ENCODE measurements at places on chromosomes 7 and 10.

DNA sequence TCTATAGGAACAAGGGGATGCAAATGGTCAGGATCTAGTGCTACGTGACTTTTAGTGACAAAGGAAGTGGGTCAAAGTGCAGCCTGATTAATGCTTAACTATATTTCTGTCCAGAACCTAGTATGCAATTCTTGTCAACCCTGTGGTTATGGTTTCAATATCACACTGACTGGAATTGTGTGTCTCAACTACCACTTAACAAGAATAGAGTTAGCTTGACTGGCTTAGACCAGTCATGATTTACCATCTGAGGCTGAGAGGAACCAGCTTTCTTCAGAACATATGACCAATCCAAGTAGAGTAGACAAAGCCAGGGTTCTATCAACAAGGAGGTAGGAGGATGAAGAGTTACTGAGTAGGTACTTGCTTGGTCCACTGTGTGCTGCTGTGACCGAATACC lies 54.4 kb downstream of the MYPN start:
- no peaks in the 10 kb centered on the region for H3K36me3 ChIP-seq
- no peak for DNase-seq
- H3K27ac ChIP-seq: no peak overlapping the region
- peaks cover 6% of the 10 kb centered on the region for H3K4me1 ChIP-seq

DNA sequence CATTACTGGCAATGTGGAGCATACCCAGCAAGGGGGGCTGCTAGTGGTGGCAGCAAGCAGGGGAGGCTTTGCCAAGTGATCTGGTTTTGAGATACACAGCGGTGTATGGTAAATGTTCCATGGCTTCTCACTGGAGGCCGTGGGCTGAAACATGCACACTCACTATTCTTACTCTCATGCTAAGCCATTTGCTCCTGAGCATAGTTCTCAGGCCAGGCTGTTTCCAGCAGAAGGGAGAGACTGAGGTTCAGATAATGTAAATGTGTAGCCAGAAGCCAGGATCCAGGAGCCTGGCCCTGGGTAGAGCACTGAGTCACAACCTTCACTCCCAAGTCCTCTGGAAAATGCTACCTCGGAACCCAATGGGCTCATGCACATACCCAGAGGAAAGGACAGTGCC lies 757.9 kb downstream of the GRID1 start:
- no peak overlapping the region for H3K4me3 ChIP-seq
- H3K27me3 ChIP-seq: peaks cover 26% of the 10 kb centered on the region
- peaks cover 19% of the 10 kb centered on the region for H3K4me1 ChIP-seq
- H3K36me3 ChIP-seq: no peaks in the 10 kb centered on the region

DNA sequence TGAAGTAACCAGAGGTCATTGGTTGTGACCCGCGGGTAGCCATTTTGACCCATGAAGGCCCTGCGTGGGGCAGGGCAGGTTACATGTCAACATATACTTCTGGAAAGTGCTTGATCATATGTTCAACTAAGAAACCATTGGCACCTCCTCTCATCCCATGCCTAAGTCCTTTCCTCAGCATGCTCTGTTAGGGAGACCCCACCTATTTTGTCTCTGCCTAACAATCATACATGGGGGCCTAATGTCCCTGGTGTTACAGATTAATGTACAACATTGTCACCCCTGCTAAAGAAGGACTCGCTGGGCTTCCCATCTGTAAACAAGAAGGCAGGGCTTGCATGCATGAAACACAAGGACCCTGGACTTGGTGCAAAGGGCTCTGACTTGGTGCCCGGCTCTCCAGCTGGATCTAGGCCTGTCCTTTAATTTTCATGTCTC lies 133.7 kb upstream of the TNS3 start:
- no peaks in the 10 kb centered on the region for H3K4me1 ChIP-seq
- H3K4me3 ChIP-seq: no peak overlapping the region
- H3K36me3 ChIP-seq: no peaks in the 10 kb centered on the region
- H3K27me3 ChIP-seq: no peaks in the 10 kb centered on the region
- no peak overlapping the region for H3K27ac ChIP-seq

- peaks cover 51% of the 10 kb centered on the region for H3K4me1 ChIP-seq
- peaks cover 23% of the 10 kb centered on the region for H3K36me3 ChIP-seq
- DNase-seq: no peak
- no peaks in the 10 kb centered on the region for H3K27me3 ChIP-seq
These were observed 63.3 kb upstream of the KMT2E start for GRCh38 chr7:104950754-104951153.

DNA sequence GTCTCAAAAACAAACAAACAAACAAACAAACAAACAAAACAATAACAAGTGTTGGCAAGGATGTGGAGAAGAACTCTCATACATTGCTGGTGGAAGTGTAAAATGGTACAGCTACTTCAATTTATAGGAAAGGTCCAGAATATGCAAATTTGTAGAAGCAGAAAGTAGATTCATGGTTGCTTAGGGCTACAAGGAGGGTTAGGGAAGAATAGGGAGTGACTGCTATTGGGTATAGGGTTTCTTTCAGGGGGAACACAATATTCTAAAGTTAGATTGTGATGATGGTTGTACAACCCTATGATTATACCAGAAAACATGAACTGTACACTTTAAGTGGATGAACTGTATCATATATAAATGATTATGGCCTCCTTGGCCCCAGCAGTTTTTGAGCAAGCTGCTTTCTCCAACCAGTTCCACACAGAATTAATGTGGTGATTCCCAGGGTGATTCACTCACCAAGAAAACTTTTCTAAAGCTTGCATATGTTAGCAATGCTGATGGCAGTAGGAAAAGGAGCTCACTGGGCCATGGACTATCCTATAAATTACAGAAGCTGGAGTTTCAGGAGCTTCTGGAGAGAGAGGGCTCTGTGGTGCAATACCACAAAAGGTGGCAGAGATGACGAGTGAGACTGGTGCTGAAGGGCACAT lies 52.8 kb upstream of the KCNIP2 start:
- H3K36me3 ChIP-seq: no peaks in the 10 kb centered on the region
- no peak for DNase-seq
- no peak overlapping the region for H3K27ac ChIP-seq
- H3K4me3 ChIP-seq: no peak overlapping the region
- H3K4me1 ChIP-seq: no peaks in the 10 kb centered on the region

GRCh38 chr7:4133491-4134044 lies 548.5 kb upstream of the FOXK1 start:
- H3K27me3 ChIP-seq: no peaks in the 10 kb centered on the region
- no peak for DNase-seq
- no peak overlapping the region for H3K27ac ChIP-seq
- H3K36me3 ChIP-seq: no peaks in the 10 kb centered on the region

- DNase-seq: no peak
- H3K4me1 ChIP-seq: peaks cover 15% of the 10 kb centered on the region
These were observed 16.1 kb downstream of the TAS2R41 start for GRCh38 chr7:143493751-143494150.

DNA sequence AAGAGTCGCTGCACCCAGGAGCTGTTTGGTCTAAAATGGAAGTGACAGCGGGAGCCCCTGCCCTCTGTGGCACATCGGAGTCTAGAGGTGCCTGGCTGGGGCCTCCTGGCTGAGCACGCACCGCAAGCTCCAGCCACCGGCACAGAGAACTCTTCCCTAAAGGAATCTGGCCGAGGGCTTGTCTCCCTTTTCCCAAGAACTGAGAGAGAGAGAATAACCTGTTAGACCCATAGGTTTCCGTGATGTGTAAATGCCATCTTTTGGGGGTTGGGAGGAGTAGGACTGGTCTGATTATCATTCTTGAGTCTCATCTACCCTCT lies 47.3 kb downstream of the PROSER2 start:
- no peak overlapping the region for H3K4me3 ChIP-seq
- H3K4me1 ChIP-seq: peaks cover 11% of the 10 kb centered on the region
- no peaks in the 10 kb centered on the region for H3K36me3 ChIP-seq
- H3K27ac ChIP-seq: no peak overlapping the region
- DNase-seq: no peak

GRCh38 chr7:141949021-141949420 lies 2.2 kb upstream of the CLEC5A start:
- no peaks in the 10 kb centered on the region for H3K36me3 ChIP-seq
- no peaks in the 10 kb centered on the region for H3K4me1 ChIP-seq
- no peak overlapping the region for H3K4me3 ChIP-seq
- no peak overlapping the region for H3K27ac ChIP-seq
- H3K27me3 ChIP-seq: no peaks in the 10 kb centered on the region

DNA sequence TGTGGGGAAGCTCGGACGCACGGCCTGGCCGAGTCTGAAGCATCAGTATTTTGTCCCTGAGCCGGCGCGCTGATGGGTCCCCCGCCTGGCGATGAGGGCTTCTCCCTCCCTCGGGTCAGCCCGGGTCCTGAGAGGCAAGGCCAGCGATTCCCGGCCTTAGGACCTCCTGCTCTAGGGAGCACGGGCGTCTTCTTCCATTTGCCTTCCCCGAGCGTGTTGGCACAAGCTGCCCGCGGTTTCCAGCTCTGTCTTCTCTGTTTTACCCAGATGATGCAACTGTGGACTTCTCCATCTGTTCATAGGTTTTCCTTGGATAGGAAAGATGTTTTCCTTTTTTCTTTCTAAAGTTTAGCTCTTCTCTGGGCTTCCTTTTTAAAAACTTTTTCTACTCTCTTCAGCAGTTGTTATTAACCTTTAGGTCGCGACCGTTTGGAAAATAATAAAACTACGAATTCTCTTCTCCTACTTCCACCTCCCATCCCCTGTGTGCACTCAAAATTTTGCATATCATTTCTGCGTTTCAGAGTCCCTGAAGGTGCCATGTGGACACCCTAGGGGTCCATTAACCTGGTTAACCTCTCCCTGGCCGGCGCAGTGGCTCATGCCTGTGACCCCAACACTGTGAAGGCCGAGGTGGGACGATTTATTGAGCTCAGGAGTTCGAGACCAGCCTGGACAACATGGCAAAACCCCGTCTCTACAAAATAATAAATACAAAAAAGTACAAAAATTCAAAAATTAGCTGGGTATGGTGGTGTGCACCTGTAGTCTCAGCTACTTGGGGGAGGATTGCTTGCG lies 1.4 kb upstream of the SLC25A28 start:
- H3K27me3 ChIP-seq: peaks cover 1% of the 10 kb centered on the region
- peak overlapping the region; percentile 96 for H3K27ac ChIP-seq
- H3K4me3 ChIP-seq: peak overlapping the region; percentile 89
- peaks cover 29% of the 10 kb centered on the region for H3K4me1 ChIP-seq
- H3K36me3 ChIP-seq: peaks cover 10% of the 10 kb centered on the region

DNA sequence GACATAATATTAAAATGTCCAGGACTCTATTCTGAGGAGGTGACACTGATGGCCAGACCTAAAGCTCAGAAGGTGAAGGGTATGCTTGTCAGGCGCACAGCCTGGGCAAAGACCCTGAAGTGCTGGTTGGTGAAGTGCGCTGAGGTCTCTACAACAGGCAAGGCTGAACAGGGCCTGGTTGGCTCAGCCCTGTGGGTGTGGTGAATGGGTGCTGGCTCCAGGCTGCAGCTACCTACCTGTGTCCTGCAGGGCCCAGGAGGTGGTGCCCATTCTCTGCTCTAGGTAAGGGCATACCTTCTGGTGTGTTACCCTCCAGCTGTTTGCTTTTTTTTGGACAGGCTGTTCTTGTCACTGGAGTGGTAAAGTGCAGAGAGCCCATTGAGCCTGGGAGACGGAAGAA lies 85.1 kb downstream of the RAMP3 start:
- peaks cover 32% of the 10 kb centered on the region for H3K27me3 ChIP-seq
- H3K4me3 ChIP-seq: no peak overlapping the region
- no peak for DNase-seq

GRCh38 chr7:12291870-12292269 lies 80.8 kb downstream of the TMEM106B start:
- H3K27ac ChIP-seq: no peak overlapping the region
- H3K36me3 ChIP-seq: no peaks in the 10 kb centered on the region
- no peak for DNase-seq
- H3K4me3 ChIP-seq: no peak overlapping the region
- H3K4me1 ChIP-seq: no peaks in the 10 kb centered on the region

GRCh38 chr10:117255835-117256460 lies 15.0 kb downstream of the SLC18A2 start:
- peaks cover 12% of the 10 kb centered on the region for H3K27me3 ChIP-seq
- DNase-seq: no peak
- H3K27ac ChIP-seq: no peak overlapping the region
- H3K36me3 ChIP-seq: no peaks in the 10 kb centered on the region
- H3K4me3 ChIP-seq: no peak overlapping the region

GRCh38 chr10:16742165-16742960 lies 74.9 kb downstream of the RSU1 start:
- peaks cover 32% of the 10 kb centered on the region for H3K36me3 ChIP-seq
- H3K4me1 ChIP-seq: no peaks in the 10 kb centered on the region
- no peaks in the 10 kb centered on the region for H3K27me3 ChIP-seq
- DNase-seq: no peak
- no peak overlapping the region for H3K27ac ChIP-seq

DNA sequence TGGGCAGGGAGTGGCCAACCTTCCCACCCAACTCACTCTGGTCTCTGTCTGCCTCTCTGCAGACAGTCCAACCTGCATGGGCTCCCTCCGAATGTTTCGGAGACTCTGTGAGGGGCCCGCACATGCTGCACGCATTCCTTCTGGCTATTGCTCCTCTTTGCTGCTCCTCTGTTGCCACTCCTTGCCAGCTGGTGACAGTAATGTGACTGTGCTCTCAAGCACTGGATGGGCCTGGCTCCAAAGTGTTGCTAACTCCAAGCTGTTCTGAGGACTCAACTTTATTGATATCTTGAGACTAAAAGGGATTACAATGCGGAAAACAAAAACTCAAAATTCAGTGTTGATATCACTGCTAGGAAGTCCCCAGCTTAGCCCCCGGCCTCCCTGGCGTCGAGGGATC lies 105.4 kb upstream of the KIF5B start:
- H3K4me3 ChIP-seq: no peak overlapping the region
- H3K4me1 ChIP-seq: no peaks in the 10 kb centered on the region
- no peak for DNase-seq
- H3K27me3 ChIP-seq: no peaks in the 10 kb centered on the region

- H3K4me1 ChIP-seq: peaks cover 18% of the 10 kb centered on the region
- H3K36me3 ChIP-seq: peaks cover 10% of the 10 kb centered on the region
- H3K4me3 ChIP-seq: peak overlapping the region; percentile 49
- no peak for DNase-seq
- peak overlapping the region; percentile 60 for H3K27ac ChIP-seq
These were observed 3.7 kb upstream of the HNRNPH3 start for GRCh38 chr10:68327889-68328786.

- DNase-seq: no peak
- H3K27ac ChIP-seq: no peak overlapping the region
- H3K27me3 ChIP-seq: peaks cover 3% of the 10 kb centered on the region
- H3K4me3 ChIP-seq: no peak overlapping the region
These were observed 162.9 kb downstream of the CREB5 start for GRCh38 chr7:28575241-28575643.

DNA sequence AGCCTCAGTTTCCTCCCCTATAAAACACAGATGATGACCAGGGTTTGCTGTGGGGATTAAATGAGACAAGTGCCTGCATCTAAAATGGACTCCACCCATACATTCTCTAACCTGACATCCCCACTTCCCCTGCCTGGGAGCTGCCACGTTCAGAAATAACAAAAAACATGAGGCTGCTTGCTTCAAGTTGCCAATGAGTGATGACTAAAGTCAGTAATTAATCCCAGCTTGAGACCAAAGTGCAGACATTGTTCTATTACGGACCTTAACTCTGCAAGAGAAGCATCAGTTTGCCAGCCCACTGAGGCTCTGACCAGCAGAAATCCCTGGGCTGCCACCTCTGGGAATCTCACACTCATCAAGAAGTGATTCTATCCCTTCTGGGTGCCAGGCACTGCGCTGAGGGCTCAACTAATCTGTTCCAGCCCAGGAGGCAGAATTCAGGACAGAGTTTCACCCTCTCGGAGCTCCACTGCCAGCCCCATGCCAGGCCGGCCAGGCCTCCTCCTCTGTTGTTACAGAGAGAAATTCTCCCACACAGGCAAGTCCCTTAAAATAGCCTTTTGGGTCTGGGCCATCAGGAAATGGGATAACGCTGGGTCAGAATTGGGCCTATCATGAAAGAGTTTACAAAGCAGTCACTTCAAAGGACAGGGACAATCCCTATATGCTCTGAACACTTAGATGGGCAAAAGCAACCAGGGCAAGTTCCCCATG lies 11.4 kb downstream of the SH3PXD2A start:
- DNase-seq: no peak
- no peak overlapping the region for H3K4me3 ChIP-seq
- H3K27me3 ChIP-seq: peaks cover 6% of the 10 kb centered on the region
- no peak overlapping the region for H3K27ac ChIP-seq
